ENCODE measurements at places on chromosomes 6 and 20. TPM values are rescaled to one million over a fixed set of nuclear protein-coding genes. Genes with fewer than 3 reads are reported as not detected.

GRCh38 chr20:32153771-32154170 is 44.3 kb downstream of the TM9SF4 start:
- no peak overlapping the region for H3K4me3 ChIP-seq
- peaks cover 71% of the 10 kb centered on the region for H3K36me3 ChIP-seq
- no peak for DNase-seq

DNA sequence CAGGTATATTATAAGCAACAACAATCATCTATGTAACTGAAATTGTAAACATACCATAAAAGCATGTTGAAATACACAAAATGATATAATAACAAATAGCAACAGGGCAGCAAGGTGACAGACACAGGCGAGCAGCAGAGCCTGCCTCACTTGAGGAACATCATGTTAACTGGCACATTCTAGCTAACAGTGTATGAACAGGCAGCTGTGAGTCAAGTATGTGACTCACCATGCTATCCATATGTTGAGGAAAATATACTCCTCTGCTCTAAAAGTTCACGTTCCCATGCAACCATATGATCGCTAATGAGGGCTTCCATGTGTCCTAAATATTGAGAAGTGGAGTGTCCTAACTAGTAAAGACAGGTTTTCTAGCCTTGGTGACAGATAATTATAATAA is 18.4 kb downstream of the SERAC1 start:
- no peak overlapping the region for H3K4me3 ChIP-seq
- H3K27ac ChIP-seq, result no peak overlapping the region
- DNase-seq, result no peak
- H3K27me3 ChIP-seq, result no peaks in the 10 kb centered on the region

Gene MAPK14
- 67.9 TPM for total RNA-seq

GRCh38 chr6:170094686-170095272 is 196.1 kb downstream of the DLL1 start:
- DNase-seq, result no peak
- no peak overlapping the region for H3K27ac ChIP-seq

- no peaks in the 10 kb centered on the region for H3K27me3 ChIP-seq
- H3K36me3 ChIP-seq, result no peaks in the 10 kb centered on the region
- no peaks in the 10 kb centered on the region for H3K4me1 ChIP-seq
- no peak for DNase-seq
- no peak overlapping the region for H3K27ac ChIP-seq
Measured at GRCh38 chr6:126076992-126077664, 90.8 kb downstream of the TRMT11 start.

Measured in lower lobe of right lung (tissue), 2 donors.